ENCODE measurements at places on chromosomes 13 and 19.

DNA sequence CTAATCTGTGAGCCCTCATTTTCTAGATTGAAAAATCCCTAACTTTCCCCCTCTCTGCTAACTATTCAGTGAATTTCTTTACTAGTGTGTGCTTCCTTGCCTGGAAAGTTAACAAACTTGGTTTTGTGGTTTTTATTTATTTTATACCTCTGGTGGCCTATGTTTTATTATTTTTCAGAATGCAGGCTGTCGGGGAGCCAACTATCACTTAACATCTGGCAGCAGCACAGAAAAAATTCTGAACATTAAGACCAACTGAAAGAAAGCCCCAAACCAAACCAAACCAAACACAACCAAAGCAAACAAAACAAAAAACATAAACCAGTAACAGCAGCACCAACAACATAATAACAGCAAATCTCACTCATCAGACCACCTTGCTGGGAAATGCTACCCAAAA is 109.0 kb upstream of the KL start:
- no peak for DNase-seq

DNA sequence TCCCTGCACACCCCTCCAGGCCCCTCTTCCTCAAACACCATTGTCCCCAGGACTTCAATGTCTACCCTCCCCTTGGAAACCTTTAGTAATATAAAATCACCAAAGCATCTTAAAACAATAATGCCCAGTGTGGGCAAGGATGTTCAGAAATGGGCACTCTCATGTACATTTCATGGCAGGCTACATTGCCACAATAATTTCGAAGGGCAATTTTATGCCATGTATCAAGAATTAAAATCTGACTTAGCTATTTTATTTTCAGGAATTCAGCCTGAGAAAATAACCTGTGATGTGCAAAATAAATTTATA is 35.8 kb upstream of the IGSF23 start:
- no peak for DNase-seq

GRCh38 chr19:10848230-10848856 is at the start of gene C19orf38:
Gene C19orf38 (plus strand): TSS chr19:10848415. CDS start chr19:10848509, 94 bp downstream.
- no peak for DNase-seq

- no peak for DNase-seq
These were observed 248.1 kb downstream of the ITGBL1 start for GRCh38 chr13:101700598-101700997.

GRCh38 chr19:1673645-1674292 is 21.4 kb upstream of the TCF3 start:
- no peak for DNase-seq

All from H54 (cell line).